GM23248 (cell line): ENCODE measurements at places on chromosomes 13 and 19.

DNA sequence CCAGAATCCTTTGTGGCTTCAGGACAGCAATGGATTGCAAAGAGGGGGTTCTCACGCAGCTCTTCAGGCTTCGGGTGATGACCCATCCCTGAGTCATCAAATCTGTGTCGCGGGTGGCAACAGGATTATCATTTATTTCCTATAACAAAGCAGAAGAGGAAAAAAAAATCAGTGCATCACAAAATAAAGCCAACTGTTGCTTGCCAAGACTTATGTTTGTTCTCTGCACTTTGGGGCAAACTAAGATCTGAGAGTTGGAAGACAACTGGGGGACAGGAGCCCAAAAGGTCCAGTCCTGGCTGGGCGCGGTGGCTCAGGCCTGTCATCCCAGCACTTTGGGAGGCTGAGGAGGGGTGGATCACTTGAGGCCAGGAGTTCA is 6.4 kb downstream of the GNA15 start:
- H3K4me1 ChIP-seq, result peaks cover 13% of the 10 kb centered on the region
- peak overlapping the region; percentile 41; the same call in 1 of the 2 replicates for H3K4me3 ChIP-seq
- no peaks in the 10 kb centered on the region for H3K36me3 ChIP-seq
- DNase-seq, result peak; percentile 98
- no peaks in the 10 kb centered on the region for H3K27me3 ChIP-seq
- H3K27ac ChIP-seq, result peak overlapping the region; percentile 94

GRCh38 chr19:19602713-19603324 is 15.7 kb downstream of the PBX4 start:
- no peaks in the 10 kb centered on the region for H3K36me3 ChIP-seq
- H3K27me3 ChIP-seq, result no peaks in the 10 kb centered on the region
- no peak overlapping the region for H3K27ac ChIP-seq
- H3K4me1 ChIP-seq, result no peaks in the 10 kb centered on the region
- DNase-seq, result no peak
- no peak overlapping the region for H3K4me3 ChIP-seq

GRCh38 chr13:28666897-28667488 is 8.1 kb downstream of the POMP start:
- peaks cover 96% of the 10 kb centered on the region for H3K36me3 ChIP-seq

DNA sequence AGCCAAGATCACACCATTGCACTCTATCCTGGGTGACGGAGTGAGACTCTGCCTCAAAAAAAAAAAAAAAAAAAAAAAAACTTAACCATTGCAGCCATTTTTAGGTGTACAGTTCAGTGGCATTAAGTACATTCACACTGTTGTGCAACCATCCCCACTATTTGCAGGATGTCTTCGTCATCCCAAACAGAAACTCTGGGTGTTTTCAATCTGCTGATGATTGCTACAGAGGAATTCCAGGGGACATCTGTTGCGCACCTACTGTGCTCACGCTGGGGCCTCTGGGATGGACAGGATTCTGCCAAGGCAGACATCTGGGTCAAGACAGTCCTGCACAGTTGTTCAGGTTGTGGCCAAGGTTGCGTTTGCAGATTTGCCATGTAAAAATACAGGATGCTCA is 2.4 kb upstream of the APOC4 start:
- no peak overlapping the region for H3K27ac ChIP-seq
- DNase-seq, result no peak
- H3K4me1 ChIP-seq, result peaks cover 5% of the 10 kb centered on the region; the same call in 1 of the 2 replicates
- H3K4me3 ChIP-seq, result no peak overlapping the region
